ENCODE measurements at places on chromosomes 7 and 10. TPM values are rescaled to one million over a fixed set of nuclear protein-coding genes. Genes with fewer than 3 reads are reported as not detected.

FANK1 gene
- total RNA-seq: not detected

DNA sequence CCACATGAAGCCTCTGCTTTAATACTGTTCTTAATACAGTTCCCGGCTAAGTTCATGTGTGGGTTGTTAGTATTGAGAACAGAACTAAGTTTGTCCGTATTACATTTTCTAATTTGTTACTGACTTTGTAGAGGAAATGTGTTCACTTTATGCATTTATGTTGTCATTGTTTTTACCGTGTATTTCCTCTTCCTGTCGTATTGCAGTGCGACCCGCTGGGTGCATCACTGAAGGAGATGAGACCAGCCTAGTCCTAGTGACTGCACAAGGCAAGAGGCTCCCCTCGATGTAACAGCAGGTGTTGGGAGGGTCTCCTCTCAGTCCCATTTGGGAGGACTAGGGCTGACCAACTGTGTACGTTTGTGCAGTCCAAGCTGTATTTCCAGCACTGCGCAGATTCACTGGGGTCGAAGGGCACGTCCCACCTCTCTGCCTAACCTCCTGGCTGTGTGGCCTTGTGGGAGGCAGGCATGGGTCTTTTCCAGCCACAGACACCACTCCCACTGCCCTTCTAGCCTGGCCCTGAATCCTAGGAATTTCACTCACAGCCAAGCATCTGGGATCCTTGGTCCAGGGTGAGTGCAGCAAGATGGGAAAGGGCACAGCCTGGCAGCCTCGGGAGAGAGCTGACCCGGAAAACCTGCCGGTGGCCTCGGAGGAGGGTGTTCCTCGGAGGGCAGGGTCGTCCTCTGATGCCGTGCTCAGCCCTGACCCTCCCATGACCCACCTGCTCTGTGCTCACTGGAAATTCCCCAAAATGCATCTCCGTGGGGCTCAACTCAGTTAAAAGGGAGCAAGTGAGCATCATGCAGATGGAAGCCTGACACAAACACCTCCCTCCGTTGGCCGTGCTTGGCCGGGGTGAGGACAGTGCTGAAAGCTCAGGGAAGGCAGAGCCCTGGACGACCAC lies 63.9 kb upstream of the FAM20C start:
- peaks cover 26% of the 10 kb centered on the region for H3K4me1 ChIP-seq
- H3K27ac ChIP-seq: no peak overlapping the region
- H3K27me3 ChIP-seq: no peaks in the 10 kb centered on the region
- no peak overlapping the region for H3K4me3 ChIP-seq

GRCh38 chr10:133379801-133380666 lies 972 bp downstream of the PAOX start:
- no peaks in the 10 kb centered on the region for H3K27me3 ChIP-seq
- peak overlapping the region; percentile 86 for H3K27ac ChIP-seq
- H3K4me3 ChIP-seq: peak overlapping the region; percentile 82
- no peaks in the 10 kb centered on the region for H3K4me1 ChIP-seq

PIP gene
- not detected for total RNA-seq

NKX2-3 gene
- total RNA-seq: 33.1 TPM

- no peak overlapping the region for H3K27ac ChIP-seq
- peaks cover 23% of the 10 kb centered on the region for H3K36me3 ChIP-seq
- H3K27me3 ChIP-seq: no peaks in the 10 kb centered on the region
- H3K4me3 ChIP-seq: no peak overlapping the region
Observed at GRCh38 chr10:43188702-43189101, 50.5 kb downstream of the CSGALNACT2 start.

NEUROD6 gene
- total RNA-seq: not detected

GRCh38 chr7:94579470-94579869 lies 69.9 kb downstream of the CASD1 start:
- no peak overlapping the region for H3K27ac ChIP-seq
- DNase-seq: no peak
- peaks cover 4% of the 10 kb centered on the region for H3K4me1 ChIP-seq
- no peaks in the 10 kb centered on the region for H3K27me3 ChIP-seq
- H3K4me3 ChIP-seq: no peak overlapping the region

C10orf53 gene
- not detected for total RNA-seq

DNA sequence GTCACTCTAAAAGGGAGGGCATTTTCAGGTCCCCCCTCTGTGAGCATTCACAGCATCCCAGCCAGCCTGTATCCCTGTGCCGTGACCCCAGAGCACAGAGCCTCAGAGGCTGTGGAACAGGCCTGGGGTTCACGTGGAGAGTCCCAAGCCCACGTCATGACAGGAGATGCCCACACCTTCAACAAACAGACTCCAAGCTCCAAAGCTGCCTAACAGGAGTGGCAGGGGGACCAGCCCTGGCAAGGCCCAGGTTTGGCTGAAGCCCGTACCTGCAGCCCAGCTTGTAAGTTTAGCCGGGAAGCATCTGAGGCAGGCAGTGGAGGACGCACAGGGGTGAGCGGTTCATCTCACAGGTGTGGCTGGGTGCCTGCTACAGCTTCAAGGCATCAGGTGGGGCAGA lies 33.5 kb downstream of the LHPP start:
- DNase-seq: peak; percentile 41
- H3K4me1 ChIP-seq: no peaks in the 10 kb centered on the region
- H3K36me3 ChIP-seq: no peaks in the 10 kb centered on the region
- no peak overlapping the region for H3K27ac ChIP-seq
- no peak overlapping the region for H3K4me3 ChIP-seq

DNA sequence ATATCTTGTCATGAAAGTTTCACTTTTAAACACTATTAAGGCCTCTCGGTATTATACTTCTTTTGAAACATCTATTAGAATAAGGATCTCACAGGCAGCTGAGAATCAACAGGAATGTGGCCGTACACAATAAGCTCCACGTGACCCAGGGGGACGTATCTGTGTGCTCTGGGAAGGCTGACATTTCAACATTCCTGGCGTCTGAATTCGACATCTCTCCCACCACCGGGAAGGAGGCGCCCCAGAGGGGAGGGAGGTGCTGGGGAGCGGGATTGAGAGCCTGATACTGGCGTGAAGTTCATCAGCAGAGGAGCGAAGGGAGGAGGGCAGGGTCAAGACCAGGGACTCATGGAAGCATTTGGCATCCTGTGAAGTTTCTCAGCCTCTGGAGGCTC lies 401.3 kb downstream of the DNAJB6 start:
- no peak overlapping the region for H3K27ac ChIP-seq
- no peaks in the 10 kb centered on the region for H3K4me1 ChIP-seq
- no peaks in the 10 kb centered on the region for H3K36me3 ChIP-seq
- H3K27me3 ChIP-seq: peaks cover 11% of the 10 kb centered on the region
- DNase-seq: no peak

GRCh38 chr10:96176985-96177384 lies 46.9 kb downstream of the ZNF518A start:
- H3K27me3 ChIP-seq: no peaks in the 10 kb centered on the region
- H3K27ac ChIP-seq: no peak overlapping the region
- no peaks in the 10 kb centered on the region for H3K36me3 ChIP-seq
- no peak for DNase-seq

ANK3 gene
- 86.7 TPM for total RNA-seq

GRCh38 chr7:138838166-138838565 lies 40.2 kb upstream of the ATP6V0A4 start:
- H3K4me3 ChIP-seq: no peak overlapping the region
- H3K4me1 ChIP-seq: no peaks in the 10 kb centered on the region
- DNase-seq: no peak
- no peaks in the 10 kb centered on the region for H3K27me3 ChIP-seq
- H3K36me3 ChIP-seq: no peaks in the 10 kb centered on the region

ADAM12 gene
- total RNA-seq: 0.36 TPM

DNA sequence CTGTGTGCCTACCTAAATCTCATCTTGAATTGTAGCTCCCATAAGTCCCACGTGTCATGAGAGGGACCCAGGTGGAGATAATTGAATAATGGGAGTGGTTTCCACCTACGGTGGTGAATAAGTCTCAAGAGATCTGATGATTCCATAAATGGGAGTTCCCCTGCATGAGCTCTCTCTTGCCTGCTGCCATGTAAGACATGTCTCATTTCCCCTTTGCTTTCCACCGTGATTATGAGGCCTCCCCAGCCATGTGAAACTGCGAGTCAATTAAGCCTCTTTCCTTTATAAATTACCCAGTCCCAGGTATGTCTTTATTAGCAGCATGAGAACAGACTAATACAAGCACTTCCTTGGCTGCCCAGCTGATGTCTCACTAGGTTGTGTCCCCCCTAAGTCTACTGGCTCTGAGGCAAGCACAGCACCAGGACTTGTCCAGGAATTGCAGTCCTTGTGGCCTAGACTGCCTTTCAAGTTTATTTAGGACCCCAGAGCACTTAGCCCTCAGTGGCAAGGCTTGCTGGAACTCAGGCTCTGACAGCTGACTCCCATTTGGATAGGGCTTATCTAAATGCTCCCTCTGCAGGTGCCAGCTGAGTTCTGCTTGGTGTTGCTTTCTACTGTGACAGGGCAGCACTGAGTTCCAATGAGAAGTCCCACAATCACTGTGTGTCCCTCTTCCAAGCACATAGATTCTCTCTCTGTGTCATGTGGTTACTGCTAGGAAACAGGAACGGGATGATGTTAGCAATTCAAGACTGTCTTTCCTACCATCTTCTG lies 59.0 kb upstream of the TAS2R16 start:
- no peak overlapping the region for H3K4me3 ChIP-seq
- no peaks in the 10 kb centered on the region for H3K27me3 ChIP-seq
- H3K27ac ChIP-seq: no peak overlapping the region
- no peaks in the 10 kb centered on the region for H3K36me3 ChIP-seq

DNA sequence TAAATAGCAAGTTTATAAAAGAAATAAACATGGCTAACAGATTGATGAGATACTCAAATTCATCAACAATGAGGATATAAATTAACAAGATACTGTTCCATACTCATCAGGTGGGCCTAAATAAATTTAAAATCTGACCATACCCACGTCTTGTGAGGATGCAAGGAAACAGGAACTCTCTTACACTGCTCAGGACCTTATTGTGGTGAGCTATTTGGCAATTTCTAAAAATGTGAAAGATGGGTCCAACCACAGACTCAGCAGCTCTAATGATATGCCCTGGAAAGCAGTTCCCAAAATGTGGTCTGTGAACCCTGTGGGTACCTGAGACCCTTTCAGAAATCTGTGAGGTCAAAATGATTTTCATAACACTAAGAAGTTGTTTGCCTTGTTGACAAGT lies 21.5 kb downstream of the RPP38 start:
- no peaks in the 10 kb centered on the region for H3K4me1 ChIP-seq
- H3K27ac ChIP-seq: no peak overlapping the region
- peaks cover 9% of the 10 kb centered on the region for H3K36me3 ChIP-seq
- H3K27me3 ChIP-seq: no peaks in the 10 kb centered on the region
- H3K4me3 ChIP-seq: no peak overlapping the region

DNA sequence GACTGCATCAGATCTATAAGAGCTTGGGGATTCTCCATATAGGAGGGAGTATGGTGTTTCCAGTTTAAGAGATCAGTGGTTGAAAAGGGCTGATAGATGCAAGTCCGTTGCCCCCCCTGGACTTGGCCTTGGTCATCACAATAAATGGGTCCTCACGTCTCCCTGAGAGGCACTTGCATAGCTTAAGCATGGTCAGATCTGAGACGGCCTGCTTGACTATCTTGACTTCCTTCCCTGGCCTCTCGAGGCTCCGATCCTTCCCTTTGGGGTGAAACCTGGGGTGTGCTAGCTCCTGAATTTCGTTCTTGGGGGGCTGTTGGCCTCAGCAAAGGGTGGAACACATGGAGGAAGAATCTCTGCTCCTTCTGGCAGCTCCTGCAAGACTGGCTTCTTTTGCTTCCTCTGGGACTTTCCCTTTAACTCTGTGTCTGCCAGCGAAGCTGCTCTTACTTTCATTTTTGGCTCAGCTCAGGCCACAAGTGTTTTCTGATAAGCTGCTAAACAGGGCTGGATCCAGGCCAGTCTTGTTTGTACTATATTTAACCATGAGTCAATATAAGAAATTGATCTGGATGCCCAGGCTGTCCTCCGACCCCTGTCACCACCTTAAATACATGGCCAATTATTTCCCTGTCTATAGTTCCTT lies 11.2 kb upstream of the ZNF485 start:
- H3K27me3 ChIP-seq: no peaks in the 10 kb centered on the region
- peak overlapping the region; percentile 15 for H3K4me3 ChIP-seq
- H3K4me1 ChIP-seq: no peaks in the 10 kb centered on the region
- DNase-seq: no peak

AKR1C8 gene
- total RNA-seq: not detected

PPP1R17 gene
- total RNA-seq: not detected

DNA sequence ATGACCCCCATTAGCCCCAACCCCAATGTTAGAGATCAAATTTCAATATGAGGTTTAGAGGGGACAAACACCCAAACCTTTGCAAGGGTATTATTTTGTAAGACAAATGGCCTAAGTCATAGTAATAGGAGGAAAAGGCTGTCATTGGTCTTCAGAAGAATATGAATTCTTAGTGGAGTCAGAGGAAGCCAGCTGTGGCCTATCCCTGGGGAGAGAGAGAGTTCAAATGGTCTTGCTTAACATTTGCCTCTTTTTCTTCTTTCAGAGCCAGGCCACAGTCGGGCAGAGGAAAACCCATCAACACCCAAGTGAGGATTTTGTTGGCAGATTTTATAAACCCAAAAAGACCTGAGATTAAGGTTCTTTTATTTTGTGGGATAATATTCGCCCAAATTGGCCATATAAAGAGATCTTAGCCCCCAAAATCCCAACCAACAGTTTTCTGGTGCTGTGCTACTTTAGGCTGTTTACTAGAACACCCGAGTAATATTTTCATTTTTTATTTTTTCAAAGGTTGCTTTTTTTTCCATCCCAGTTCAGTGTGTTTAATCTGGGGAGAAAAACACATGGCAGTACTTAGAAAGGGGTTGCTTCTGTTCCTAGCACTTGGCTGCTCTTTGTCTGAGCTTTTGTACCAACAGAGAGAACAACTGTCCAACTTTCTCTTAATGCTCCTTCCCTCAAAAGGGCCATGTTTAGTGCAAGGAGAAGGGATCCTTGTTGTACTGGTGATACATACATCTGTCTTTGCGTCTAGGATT lies 26.8 kb upstream of the ARMC3 start:
- H3K4me3 ChIP-seq: no peak overlapping the region
- H3K36me3 ChIP-seq: no peaks in the 10 kb centered on the region
- no peaks in the 10 kb centered on the region for H3K27me3 ChIP-seq

- H3K36me3 ChIP-seq: no peaks in the 10 kb centered on the region
- H3K4me3 ChIP-seq: no peak overlapping the region
- no peaks in the 10 kb centered on the region for H3K27me3 ChIP-seq
- DNase-seq: no peak
- no peaks in the 10 kb centered on the region for H3K4me1 ChIP-seq
Observed at GRCh38 chr7:106165337-106165736, 53.2 kb upstream of the SYPL1 start.

DNA sequence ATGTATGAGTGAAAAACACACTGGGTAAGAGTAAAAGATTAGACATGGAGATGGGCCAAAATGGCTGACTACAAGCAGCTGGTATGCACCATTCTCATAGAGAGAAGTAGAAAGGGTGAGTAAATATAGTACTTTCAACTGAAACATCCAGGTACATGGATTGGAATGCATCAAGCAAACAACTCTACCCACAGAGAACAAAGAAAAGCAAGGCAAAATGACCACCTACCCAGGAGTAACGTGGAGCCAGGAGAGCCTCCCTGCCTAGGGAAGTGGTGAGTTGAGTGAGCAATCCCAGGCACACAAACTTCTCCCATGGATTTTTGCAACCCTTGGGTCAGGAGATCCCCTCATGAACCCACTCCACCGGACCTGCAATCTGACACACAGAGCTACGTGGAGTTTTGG lies 212.8 kb downstream of the PTN start:
- no peak overlapping the region for H3K4me3 ChIP-seq
- no peaks in the 10 kb centered on the region for H3K27me3 ChIP-seq
- DNase-seq: no peak
